Nephron progenitor cell (in vitro differentiated cells): ENCODE measurements at places on chromosomes 2 and 18.

DNA sequence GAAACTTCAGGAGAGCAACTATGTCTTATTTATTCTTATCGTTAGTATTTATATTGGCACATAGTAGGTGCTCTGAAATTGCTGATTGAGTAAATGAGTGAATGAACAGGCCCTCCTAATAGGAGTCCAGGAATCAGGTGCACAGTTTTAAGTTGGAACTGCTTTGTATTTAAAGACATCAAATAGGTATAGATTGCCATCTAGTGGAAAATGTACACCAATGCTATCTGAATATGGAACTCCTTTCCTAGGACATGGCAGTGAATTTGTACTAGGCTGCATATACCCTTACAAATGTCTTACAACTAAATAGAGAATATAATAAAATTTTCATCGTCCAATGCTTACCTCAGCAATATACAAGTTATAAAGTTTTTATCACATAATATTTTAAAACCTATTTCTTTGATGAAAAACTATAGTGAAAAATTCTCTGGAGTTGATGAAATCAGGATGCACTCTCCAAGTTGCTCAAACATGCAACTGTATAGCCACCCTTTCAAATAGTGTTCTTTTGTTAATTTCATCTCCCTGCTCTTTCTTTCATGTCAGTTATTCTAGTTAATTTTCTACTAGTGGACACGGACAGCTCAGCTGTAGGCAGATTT lies 318.9 kb upstream of the SYT4 start:
- DNase-seq, result no peak

GRCh38 chr18:22143347-22144340 lies 25.7 kb upstream of the GATA6 start:
- DNase-seq, result no peak

DNA sequence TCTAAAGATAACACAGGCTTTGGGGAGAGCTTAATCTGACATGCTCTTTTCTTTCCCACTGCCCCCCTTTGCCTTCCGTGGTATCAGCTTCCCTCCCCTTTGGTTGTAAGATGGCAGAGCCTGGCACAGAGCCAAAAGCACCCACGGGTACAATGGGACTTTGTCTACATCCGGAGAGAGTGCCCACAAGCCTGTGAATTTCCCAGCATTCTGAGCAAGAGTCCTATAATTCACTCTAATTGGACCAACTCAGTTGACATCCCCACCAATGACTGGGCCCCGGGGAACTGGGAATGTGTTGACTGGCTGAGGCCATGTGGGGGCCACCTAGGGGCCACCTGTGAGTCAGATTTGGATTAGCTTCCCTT lies 20.1 kb upstream of the C2orf72 start:
- no peak for DNase-seq

GRCh38 chr2:23649819-23650218 lies 264.8 kb downstream of the KLHL29 start:
- peak; percentile 28 for DNase-seq

GRCh38 chr18:48065601-48065995 lies 135.1 kb upstream of the SMAD2 start:
- no peak for DNase-seq

GRCh38 chr2:207480521-207481040 lies 49.2 kb upstream of the CREB1 start:
- no peak for DNase-seq

- DNase-seq, result no peak
These were observed 83.2 kb downstream of the LAMA3 start for GRCh38 chr18:23772327-23773024.

DNA sequence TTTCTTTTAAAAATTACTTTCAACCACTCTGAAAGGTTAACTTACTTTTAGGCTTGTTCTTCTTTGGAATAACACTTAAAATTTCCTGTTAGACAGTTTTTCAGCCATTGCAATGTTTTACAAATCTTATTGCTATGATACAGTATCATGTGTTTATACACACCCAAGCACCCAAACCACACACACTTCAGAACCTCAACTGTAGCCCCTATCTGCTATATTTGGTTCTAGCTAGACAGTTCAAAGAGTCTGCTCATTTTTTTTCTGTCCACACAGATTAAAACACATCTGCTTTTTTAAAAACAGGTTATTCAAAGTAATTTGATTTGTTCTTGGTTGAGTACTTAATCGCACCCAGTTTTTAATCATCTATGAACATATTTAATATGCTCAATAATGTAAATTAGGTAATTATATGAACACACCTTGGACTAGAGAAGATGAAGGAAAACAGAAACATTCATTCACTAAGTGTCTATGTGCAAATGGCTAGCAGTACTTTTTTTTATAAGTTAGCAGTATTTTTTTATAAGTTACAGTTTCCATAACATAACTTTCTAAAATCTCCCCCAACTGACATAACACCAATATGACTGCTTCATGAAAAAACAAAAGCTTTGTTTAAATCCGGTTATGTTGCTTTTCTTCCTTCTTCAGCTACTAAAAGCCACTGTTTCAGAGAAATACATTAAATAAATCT lies 17.6 kb downstream of the FBXO11 start:
- DNase-seq, result no peak

- DNase-seq, result no peak
These were observed 149.7 kb upstream of the CAPN13 start for GRCh38 chr2:30956995-30957394.

GRCh38 chr2:27724191-27724590 lies 47.3 kb upstream of the MRPL33 start:
- no peak for DNase-seq

- no peak for DNase-seq
These were observed 36.9 kb downstream of the CRACDL start for GRCh38 chr2:98899041-98899702.

- no peak for DNase-seq
These were observed 35.7 kb downstream of the STEAP3 start for GRCh38 chr2:119259296-119259860.

- DNase-seq, result no peak
These were observed 827.6 kb upstream of the KLHL29 start for GRCh38 chr2:22557406-22557805.

GRCh38 chr2:160876765-160877164 lies 283.5 kb upstream of the TANK start:
- no peak for DNase-seq

DNA sequence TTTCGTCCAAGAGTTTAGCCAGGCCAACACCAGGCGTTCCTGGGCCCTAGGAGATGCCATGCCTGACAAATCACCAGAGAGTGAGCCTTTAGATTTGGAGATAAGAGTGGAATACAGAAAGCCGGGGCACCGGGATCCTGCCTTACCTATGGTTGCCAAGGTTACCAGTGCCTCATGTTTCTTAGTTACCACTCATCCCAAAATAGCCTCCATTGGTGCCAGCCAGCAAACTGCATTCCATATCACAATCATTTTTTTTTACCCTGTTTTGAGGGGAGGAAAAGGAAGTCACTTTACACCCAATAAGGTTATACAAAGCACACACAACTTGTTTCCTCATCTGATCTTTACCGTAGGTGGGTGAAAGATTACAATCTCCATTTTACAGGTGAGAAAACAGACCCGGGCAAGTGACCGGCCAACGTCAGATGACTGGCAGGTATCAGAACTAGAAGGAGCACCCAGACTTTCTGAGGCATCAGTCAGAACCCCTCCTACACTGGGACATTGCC lies 48.3 kb upstream of the PDIA6 start:
- DNase-seq, result no peak

GRCh38 chr2:107584577-107584976 lies 242.1 kb upstream of the RGPD4 start:
- no peak for DNase-seq

GRCh38 chr2:86825036-86825692 lies 34.5 kb upstream of the CD8A start:
- no peak for DNase-seq

DNA sequence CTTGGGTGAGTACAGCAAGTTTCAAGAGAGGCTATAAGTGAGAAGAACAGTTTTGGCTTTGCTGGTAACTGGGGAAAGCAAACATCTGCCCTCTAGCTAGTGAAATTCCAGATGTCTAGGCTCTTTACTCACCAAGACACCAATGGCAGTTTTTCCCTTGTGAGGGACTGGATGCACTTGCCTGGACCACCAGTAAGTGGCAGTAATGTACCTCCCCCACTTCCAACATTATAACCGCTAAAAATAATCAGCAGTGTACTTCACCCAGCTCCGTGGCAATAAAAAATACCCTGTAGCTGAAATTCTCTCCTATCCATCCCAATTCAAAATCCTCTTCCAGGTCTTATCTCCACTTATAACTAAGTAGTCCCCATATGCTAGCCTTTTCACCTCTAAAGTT lies 383.9 kb downstream of the ARHGAP15 start:
- DNase-seq, result peak; percentile 33

DNA sequence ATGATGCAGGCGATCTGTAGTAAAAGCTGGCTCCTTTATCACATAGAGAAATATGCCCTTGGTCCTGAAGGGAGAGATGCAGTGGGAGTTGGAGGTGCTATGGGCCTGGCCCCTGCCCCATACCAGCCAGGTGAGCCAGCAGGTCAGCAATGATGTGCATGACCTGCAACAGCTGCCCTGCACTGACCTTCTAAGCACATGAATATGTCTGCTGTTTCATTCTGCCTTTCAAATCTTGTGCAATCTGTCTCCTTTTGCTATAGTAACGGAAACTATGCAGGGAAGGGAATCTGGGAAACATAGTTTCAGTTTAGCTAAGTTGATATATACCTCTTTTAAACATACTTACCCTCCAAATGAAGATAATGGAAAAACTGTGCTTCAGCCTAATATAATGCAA lies 235.2 kb downstream of the TDRD15 start:
- DNase-seq, result no peak

DNA sequence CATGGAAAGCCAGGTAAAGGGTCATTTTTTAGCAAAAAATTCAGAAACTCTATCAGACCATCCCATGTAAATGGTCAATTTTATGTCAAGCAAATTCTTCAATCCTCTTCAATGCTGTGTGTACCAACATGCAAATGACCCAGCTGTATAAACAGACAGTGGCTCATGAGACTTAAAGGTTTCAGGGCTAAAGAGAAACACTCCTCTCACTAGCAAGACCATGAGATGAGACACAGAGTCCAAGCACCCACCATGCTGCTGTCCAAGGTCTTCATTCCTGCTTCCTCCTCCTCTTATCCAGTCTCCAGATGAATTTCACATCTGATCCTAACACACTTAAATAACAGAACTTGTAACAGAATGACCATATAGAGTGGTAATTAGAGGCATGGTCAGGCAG lies 30.8 kb upstream of the ONECUT2 start:
- DNase-seq, result no peak

DNA sequence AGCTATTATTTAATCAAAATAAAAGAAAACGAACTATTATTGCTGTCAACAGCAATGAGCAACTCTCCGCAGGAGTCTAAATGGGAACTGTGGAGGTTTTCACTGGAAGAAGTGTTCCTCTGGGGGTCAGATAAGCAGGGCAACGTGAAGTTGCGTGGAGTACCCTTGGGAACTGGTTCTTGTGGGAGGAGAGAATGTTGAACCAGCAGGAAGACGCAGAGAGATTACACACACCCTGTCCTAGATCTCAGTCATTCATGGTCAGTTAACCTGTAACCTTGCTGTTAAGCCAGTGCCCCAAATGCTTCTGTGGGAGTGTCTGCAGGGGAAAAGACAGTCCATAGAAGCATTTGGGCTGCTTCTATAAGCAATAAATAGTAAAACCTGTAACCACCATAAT lies 20.4 kb upstream of the CABLES1 start:
- DNase-seq, result no peak

GRCh38 chr2:49640630-49641029 lies 486.3 kb upstream of the FSHR start:
- no peak for DNase-seq

GRCh38 chr2:69034845-69035244 lies 21.9 kb downstream of the ANTXR1 start:
- DNase-seq, result no peak

GRCh38 chr2:161796192-161796591 lies 172.0 kb downstream of the SLC4A10 start:
- no peak for DNase-seq

- DNase-seq, result no peak
These were observed 22.1 kb downstream of the OTOF start for GRCh38 chr2:26455670-26456439.

DNA sequence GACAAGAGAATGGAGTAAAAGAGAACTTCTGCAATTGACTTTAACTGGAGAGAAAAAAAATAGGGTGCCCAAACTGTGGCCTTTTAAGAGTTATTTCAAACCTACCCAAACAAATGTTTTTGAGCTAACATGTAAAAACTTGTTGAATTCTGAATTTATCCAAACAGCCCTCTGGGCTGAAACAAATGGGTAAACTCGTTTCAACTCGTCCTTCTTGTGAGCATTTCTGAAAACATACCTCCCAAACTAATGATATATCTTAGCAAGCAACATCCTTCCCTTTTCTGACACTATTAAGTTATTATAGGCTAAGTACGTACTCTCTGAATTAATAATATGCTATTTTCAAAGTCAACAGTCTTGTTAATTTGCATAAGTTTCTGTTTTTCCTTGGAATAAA lies 793.0 kb upstream of the ACVR2A start:
- no peak for DNase-seq

GRCh38 chr18:59728816-59729215 lies 31.6 kb upstream of the CCBE1 start:
- DNase-seq, result no peak

- DNase-seq, result peak; percentile 86
These were observed 1.0 kb upstream of the B4GALT6 start for GRCh38 chr18:31685097-31686082.

DNA sequence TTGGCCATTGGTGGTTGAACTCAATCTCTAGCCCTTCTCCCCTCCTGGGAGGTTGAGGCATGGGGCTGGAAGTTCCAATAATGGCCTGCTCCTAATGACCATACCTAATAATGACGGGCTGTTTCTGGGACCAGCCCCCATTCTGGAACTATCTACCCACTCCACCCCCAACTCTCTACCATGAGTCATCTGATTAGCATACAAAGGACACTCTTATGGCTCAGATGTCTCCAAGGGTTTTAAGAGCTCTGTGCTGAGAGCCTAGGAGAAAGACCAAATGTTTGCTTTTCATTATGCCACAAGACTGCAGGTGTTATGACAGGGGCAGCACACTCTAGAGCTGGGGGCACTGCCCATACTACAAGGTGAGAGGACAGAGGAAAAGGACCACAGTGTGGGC lies 137.0 kb upstream of the NCKAP5 start:
- no peak for DNase-seq

DNA sequence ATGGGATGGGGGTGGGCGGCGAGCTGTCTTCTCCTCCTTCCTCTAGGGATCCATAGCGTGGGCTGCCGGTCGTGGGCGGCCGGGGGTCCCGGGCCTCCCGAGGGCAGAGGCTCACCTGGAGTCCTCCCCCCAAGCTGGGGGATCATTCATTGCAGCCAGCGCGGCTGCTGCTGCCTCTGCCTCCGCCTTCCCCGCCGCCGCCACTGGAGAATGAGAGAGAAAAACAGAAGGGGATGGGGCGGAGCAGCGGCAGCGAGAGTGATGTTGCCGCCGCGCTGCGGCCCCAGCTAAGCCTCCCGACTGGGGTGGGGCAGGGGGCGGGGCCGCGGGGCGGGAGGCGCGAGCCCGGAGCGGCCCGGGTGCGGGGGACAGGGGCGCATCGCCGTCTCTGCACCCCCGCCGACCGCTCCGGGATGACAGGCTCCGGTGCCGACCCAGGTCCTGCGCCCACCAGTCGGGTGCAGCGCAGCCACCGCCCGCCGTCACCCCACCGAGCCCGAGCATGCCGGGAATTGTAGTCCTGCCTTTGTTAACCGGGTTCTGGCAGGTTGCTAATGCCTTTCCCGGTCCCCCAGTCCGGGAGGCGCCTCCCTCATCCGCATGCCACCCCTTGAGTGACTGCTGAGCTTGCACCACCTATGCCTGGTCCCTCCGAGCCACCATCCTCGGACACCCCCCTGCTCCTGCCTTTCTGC lies at the start of gene KIF3C:
Gene KIF3C (minus strand): TSS at position 225 of the 695 bp plus-strand sequence. CDS start 580 bp downstream, outside the sequence.
- peak; percentile 79 for DNase-seq
